ENCODE measurements at places on chromosomes 1 and 21.

- no peak for DNase-seq
These were observed 27.0 kb downstream of the DNASE2B start for GRCh38 chr1:84425150-84425896.

DNA sequence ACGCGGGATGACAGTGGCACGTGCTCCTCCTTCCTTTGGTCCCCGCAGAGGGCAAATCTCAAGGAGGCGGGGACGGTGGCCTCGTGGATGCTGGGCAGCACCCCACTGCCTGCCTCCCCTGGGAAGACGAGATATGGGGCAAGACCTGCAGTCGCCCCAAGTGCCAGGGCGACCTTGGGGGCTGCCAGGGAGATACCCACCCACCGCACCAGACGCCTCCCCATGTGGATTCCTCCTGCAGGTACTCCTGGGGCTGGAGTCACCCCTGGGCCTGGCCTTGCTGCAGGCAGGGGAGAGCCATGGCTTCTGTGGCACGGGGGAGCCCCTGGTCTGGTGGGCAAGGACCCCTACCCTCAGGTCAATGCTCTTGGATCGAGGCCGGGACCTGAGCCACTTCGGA is 5.9 kb upstream of the AURKAIP1 start:
- no peak for DNase-seq

- no peak for DNase-seq
These were observed 317.6 kb upstream of the PLD5 start for GRCh38 chr1:242842094-242842493.

DNA sequence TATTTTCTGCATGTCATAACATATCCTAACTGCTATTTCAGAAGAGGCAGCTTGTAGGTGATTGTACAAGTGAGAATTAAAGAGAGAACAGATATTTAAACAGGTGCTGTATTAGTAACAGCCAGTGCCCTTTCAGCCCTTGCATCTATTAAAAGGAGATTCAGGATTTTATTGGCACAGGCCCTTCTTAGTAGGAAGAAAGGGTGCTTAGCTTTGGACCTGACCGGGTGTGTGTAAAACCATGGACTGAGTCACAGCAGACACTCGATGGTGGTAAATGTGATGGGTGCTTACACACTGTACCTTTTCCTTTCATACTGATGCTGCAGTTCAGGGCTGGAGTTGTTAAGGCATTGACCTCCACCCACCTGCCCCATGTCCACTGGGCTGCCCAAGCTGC is 12.7 kb upstream of the CD101 start:
- DNase-seq = no peak

DNA sequence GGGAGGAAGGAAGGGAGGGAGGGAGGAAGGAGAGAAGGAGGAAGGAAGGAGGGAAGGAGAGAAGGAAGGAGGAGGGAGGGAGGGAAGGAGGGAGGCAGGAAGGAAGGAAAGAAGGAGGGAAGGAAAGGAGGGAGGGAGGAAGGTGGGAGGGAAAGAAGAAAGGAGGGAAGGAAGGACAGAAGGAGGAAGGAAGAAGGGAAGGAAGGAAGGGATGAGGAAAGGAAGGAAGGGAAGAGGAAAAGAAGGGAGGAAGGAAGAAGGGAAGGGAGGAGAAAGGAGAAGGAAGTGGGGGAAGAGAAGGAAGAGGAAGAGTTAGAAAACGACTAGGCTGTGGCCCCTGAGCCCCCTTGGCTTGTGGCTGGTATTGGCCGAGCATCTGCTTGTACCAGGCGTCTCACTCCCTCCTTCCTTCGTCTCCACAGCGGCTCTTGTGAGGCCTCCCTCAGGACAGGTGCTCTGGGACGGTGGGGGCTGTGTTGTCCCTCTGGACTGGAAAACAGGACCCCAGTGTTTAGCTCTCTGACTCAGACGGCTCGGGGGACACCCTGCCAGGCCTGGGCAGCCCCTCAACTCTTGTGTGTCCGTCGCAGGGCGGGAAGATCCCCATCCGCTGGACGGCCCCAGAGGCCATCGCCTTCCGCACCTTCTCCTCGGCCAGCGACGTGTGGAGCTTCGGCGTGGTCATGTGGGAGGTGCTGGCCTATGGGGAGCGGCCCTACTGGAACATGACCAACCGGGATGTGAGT is 36.2 kb upstream of the C1QA start:
- no peak for DNase-seq
